ENCODE measurements at places on chromosomes 3 and 15. TPM values are rescaled to one million over a fixed set of nuclear protein-coding genes. Genes with fewer than 3 reads are reported as not detected.

DNA sequence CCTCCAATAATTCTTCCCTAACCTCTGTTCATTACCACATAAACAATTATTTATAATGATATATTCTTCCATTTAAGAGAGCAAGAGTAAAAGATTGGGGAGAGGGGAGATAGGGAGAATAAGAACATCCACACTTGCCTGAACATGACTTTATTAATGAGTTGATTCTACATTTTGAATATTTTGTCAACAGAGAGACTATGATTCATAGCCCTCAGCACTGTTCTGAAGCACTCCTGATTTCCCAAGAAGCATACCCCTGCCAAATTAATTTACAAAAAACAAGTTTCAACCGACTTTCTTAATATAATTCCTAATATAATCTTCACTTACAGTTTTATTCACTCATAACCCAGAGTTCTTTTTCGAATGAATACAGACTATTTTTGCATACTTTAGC, 828.8 kb downstream of the ROBO2 start:
- no peaks in the 10 kb centered on the region for H3K36me3 ChIP-seq
- H3K4me1 ChIP-seq: no peaks in the 10 kb centered on the region
- H3K27me3 ChIP-seq: no peaks in the 10 kb centered on the region
- DNase-seq: no peak
- H3K4me3 ChIP-seq: no peak overlapping the region

GRCh38 chr3:154182975-154183374, 61.8 kb downstream of the ARHGEF26 start:
- no peak overlapping the region for H3K27ac ChIP-seq
- no peaks in the 10 kb centered on the region for H3K36me3 ChIP-seq
- no peak for DNase-seq

CFAP91 gene
- 19.0 TPM for total RNA-seq

RARB gene
- 24.5 TPM for total RNA-seq

IL12A gene
- total RNA-seq: 0.67 TPM

Data from lung (tissue), 17 donors.